ENCODE measurements at places on chromosomes 16 and 17.
A peak's percentile ranks its signal among the peaks of the same experiment; 100 is the strongest.

- no peak for DNase-seq
Observed at GRCh38 chr16:63289834-63290460, 1253.7 kb upstream of the CDH8 start.

DNA sequence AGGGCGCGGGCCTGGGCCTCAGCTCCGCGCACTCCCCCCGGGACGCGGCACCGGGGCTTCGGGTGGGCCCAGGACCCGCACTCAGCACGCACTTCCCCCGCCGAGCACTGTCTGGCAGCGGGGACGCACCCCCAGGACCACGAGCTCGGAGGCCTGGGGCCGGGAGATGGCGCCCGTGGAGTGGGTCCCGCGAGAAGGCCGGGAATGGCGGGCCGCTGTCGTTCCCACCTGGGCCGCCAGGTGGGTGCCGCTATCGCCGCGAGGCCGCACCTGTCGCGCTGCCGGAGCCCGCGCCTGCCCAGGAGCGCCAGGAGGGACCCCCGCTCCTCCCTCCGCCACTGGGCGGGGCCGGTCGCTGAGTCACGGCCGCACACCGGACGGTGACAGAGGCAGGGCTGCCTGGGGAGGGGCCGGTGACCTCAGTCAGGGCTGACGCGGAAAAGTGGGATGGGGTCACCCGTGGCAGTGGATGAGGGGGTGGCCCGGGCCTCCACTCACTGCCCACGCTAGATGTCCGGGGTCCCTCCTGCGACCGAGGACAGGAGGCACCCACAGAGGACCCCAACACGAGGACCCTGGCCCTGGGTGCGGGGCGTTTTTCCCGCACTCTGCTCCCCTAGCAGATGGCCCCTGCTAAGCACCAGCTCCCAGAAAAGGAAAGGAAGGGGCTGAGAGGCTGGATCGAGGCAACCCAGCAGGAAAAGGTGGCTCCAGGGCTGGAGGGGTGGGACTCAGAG is 6.9 kb upstream of the ACTG1 start:
- no peak for DNase-seq

GRCh38 chr17:31754239-31754945 is 104.7 kb downstream of the COPRS start:
- peak; percentile 2 for DNase-seq

DNA sequence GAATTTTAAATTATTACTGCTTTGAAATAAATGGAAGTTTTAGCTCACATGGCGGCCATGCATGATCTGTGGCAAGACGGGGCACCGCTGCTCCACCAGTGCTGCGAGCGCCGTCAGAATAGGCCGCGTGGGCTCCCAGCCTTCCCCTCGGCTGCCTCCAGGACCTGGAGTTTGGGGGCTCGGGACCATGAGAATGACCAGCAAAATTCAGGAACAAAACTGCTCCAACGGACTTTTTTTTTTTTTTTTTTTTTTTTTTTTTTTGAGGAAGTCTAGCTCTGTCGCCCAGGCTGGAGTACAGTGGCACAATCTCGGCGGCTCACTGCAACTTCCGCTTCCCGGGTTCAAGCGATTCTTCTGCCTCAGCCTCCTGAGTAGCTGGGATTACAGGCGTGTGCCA is 38.3 kb upstream of the AKAP1 start:
- DNase-seq, result no peak

GRCh38 chr16:54152362-54153239 is 134.0 kb downstream of the IRX3 start:
- DNase-seq, result no peak

GRCh38 chr16:47984669-47985068 is 171.1 kb downstream of the ABCC12 start:
- no peak for DNase-seq

DNA sequence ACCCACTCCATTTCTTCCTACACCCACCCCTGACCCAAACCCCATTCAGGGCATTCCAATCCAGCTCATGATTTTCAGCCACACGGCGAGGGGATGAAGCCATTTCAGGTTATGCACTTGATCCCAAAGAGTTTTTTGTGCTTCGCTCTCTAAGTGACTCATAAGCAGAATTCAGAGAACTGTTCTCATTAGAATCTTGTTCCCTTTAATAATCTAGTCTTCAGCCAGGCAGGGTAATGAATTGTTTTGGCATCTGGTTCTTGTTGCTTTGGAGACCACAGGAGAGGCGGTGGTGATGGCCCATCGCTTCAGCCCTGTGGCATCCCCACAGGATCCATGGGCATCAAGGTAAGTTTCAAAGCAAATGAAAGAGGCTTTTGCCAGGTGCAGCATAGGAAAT is 4.8 kb upstream of the KRT31 start:
- no peak for DNase-seq

- DNase-seq, result no peak
Observed at GRCh38 chr16:85503679-85504231, 109.4 kb upstream of the GSE1 start.

- no peak for DNase-seq
Observed at GRCh38 chr17:31645351-31645750, 213.7 kb downstream of the COPRS start.

GRCh38 chr16:15854906-15855703 is 1.7 kb downstream of the MYH11 start:
- DNase-seq, result no peak

DNA sequence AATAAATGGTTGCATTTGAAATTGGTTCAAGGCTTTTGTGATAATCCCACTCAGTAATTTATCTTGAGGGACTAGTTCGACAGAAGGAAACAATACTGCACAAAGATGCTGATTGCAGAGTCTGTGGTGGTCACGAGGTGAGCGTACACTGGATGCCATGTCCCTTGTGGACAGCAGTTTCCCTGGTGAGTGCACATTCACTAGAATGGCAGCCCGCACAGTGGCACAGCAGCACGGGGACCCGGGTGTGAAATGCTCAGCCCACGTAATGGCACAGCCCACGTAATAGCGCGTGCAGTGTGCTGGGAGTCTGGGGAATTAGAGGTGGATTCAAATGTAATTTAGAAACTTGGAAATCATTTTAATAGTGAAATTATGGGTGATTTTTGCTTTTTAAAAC is 154.0 kb downstream of the LGALS9B start:
- DNase-seq, result no peak

DNA sequence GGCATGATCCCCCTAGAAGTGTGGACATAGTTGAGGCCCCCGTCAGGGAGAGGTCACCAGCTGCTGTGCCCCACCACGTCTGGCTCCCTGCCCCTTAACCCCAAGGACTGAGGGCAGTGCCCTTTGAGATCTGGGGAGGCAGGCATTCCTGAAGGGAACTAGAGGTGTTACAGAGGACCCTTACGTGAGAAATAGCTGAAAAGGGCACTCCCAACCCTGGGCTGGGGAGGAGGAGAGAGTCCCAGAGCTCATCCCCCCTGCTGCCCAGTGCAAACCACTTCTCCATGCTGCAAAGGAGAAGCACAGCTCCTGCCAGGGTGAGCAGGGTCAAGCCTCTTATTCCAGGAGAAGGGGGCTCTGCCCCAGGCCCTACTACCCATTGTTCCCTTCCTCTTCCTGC is 10.3 kb upstream of the MINK1 start:
- no peak for DNase-seq

DNA sequence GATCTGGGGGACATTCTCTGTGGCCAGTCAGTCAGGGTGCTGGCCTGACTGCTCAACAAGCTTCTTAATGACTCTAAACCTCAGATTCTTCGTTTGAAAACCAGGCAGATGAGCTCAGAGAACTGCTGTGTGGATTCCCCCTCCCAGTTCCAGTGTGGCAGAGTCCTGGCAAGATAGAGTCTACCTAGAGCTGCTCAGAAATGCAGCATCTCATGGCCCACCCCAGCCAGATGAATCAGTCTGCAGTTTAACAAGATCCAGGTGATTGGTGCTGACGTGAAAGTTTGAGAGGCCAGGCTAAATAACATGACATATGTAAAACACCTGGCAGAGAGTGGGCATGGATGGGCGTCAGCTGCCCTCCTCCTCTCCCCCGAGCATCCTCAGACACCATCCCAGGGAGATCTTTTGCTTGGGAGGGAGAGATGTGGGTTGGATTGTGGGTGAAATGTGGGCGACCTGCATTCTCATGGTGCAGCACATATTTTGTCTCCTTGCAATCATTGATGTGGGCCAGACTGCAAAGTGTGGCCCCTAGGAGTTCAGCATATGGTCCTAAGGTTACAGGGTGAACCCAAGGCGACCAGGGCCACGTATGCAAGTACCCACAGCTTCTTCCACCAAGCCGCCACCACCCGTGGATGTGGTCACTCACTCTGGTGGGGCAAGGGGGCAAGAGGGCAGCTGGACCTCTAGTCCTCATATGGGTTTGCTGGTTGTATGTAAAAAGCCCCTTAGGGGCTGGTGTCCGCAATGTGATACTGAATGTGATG is 19.5 kb downstream of the SOCS3 start:
- DNase-seq, result no peak

DNA sequence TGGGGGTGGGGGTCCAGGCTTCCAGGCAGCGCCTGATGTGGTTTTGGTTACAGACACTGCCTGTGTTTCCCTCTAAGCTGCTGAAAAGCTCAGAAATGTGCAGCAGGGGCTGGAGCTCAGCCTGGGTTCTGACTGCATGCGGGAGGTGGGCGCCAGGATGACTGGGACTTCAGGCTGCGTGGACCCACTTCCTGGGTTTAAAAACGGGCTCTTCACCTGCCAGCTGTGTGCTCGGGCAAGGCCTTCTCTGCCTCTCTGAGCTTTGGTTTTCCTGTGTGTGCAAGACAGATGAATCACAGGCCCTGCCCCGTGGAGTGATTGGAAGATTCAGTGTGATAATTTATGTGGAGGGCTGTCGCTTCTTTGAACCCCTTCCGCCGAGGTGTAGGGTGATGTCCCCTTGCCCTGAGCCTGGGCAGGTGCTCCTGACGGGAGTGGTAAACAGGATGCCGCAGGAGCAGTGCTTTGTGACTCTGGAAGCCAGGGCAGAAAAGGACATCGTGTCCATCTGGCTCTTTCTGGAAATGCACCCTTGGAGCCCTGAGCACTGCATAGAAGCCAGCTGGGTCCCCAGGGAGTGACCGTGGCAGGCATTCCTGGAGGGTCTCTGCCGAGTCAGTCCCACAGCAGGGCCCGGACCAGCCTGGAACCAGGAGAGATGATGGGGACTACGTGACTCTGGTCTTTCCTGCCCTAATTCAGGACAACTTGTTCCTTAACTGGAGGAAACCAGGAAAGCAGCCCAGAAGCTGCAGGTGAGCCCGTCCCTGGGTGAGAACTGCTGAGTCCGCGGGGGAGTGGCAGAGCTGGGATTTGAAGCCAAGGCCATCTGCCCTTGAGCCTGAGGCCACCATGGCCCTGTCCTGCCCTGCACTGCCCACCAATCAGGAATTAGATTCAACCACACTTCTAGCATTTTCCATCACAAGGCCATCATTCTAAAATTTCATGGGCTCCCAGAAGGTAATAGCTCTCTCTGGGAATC is 28.5 kb upstream of the SLC7A5 start:
- DNase-seq, result no peak

GRCh38 chr17:64459284-64459747 is 10.4 kb downstream of the MILR1 start:
- DNase-seq, result no peak

- DNase-seq, result peak; percentile 92
Observed at GRCh38 chr17:2749784-2750181, 331 bp upstream of the CCDC92B start.

- DNase-seq, result no peak
Observed at GRCh38 chr17:44965481-44966234, 2.4 kb downstream of the C1QL1 start.

DNA sequence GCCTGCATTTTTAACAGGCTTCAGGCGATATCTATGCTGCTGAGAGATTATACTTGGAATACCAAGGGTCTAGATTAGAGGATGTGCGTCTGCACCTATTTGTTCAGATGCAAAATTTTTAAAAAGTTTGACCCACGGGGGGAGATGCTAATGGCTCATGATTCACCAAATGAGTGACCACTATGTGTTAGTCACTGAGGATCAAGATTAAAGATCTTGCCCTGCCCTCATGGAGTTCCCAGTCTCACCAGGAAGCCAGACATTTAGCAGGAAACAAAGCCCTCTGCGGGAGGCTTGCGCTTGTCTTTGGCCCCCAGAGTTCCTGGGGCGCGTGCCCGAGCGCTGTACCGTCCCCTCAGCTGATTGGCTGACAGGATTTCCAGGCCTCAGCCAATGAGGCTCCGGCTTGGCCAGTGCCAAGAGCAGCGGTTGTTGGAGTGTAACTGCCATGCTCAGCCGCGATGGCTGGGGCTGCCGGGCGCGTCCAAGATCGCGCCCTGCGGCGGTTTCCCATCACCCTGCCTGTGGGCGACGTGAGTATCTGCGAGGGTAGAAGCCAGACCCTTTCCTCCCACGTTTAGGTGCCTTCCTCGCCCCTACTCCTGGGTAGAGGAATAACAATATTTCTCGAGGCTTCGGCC is 4.5 kb upstream of the DDX19B start:
- no peak for DNase-seq

GRCh38 chr16:48129926-48130325 is 25.9 kb downstream of the ABCC12 start:
- no peak for DNase-seq

GRCh38 chr16:8714174-8714573 is 39.8 kb downstream of the ABAT start:
- no peak for DNase-seq

DNA sequence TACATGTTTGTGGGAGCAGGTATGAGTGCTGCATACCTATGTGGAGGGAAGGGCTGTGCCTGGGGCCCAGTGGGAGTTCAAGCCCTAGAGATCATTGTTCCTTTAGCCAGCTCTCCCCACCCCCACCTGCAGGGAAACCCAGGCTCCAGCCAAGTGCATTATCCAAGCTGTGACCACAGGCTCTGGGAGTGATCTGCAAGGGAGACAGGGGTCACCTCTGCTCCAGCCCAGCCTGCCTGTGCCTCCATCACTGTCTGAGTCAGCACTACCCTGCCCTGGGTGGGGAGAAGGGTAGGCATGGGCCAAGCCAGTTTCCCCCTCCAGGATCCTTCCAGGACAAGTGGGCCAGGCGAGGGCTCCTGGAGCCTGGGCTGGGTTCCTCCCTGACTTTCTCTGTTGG is 32.1 kb upstream of the SBK1 start:
- no peak for DNase-seq

DNA sequence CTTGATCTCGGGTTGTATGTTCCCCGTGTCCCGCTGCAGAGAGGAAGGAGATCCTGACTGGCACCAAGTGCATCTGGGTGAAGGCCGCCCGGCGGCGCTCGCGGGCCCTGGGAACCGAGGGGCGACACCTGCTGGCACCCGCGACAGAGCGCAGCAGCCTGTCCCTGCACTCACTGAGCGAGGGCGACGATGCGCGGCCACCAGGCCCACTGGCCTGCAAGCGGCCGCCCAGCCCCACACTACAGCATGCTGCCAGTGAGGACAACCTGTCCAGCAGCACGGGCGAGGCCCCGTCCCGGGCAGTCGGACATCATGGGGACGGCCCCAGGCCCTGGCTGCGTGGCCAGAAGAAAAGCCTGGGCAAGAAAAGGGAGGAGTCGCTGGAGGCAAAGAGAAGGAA is 7.5 kb downstream of the BTBD17 start:
- DNase-seq, result no peak

Data from mesenteric fat pad (tissue), 1 donor.